Tongue (tissue), 3 donors: ENCODE measurements at places on chromosomes 3 and 15. TPM values are rescaled to one million over a fixed set of nuclear protein-coding genes. Genes with fewer than 3 reads are reported as not detected.

DNA sequence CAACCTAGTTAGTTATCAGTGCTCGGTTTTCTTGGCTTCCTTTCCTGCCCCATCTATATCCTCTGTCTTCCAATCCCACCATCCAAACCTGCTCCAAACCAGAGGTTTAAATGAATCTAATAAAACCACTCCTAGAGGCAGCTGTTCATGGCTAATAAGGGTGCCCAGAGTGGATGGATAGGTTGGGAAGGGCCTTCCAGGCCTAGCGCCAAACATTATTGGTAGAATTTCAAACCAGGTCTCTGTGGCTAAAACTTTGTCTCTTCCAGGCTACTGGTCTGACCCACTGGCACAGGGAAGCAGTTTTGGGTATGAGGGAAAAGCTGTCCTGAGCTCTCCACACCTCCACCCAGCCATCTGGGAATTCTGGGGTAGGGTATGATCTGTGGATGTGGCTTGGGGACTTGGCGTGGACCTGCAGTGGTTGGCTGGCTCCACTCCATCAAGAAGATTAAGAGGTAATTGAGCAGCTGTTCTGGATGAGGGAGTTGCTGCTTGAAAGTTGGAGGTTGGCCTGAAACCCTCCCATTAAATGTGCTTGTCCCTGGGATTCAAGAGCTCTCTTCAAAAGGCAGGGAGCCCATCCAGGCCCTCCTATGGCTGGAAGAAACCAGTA is 29.3 kb upstream of the INSYN1 start:
- DNase-seq: peak; percentile 94

GRCh38 chr15:101070502-101071273 is 151.5 kb downstream of the LRRK1 start:
- no peak for DNase-seq

- no peak for DNase-seq
These were observed 185.2 kb upstream of the TSC22D2 start for GRCh38 chr3:150222691-150223489.

- DNase-seq: peak; percentile 28
These were observed 50.8 kb upstream of the PRR23E start for GRCh38 chr3:127141921-127142730.

GRCh38 chr3:183844606-183845005 is 19.2 kb upstream of the MAP6D1 start:
- DNase-seq: no peak

DNA sequence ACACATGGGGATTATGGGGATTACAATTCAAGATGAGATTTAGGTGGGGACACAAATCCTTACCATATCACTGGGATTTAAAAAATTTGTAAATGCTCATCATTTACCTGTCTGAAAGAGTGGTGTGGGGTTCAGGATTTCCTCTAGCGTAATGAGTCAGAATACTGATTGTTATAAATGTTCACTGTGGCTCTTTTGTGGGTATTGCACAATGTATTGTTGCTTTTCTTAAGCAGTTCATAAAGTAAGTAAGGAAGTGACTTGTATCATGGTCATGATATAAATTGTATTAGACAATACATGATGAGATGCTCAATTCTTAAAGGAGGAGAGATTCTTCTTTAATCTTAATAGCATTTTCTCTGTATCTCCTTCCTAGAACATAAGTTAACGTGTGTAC is 262.1 kb downstream of the CNTN4 start:
- DNase-seq: no peak

- no peak for DNase-seq
These were observed 607.5 kb upstream of the BCHE start for GRCh38 chr3:166444756-166445155.

DNA sequence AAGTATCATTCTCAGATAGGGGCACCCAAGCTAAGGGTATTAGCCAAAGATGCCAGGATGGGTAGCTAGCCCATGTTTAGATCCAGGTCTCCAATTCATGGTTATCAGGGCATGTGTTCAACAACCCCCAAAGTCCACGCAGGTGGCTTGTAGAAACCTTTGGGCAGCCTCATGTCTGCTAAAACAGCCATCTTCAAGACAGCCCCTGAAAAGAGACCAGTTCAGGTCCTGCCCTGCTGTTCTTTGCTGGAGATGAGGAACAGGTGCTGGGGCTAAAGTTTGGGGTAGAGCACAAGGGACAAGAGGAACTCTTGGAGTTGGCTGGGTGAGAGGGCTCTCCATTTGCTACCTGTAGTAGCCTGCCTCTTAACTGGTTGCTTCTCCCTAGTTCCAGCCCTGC is 4.6 kb downstream of the PPM1M start:
- no peak for DNase-seq

DNA sequence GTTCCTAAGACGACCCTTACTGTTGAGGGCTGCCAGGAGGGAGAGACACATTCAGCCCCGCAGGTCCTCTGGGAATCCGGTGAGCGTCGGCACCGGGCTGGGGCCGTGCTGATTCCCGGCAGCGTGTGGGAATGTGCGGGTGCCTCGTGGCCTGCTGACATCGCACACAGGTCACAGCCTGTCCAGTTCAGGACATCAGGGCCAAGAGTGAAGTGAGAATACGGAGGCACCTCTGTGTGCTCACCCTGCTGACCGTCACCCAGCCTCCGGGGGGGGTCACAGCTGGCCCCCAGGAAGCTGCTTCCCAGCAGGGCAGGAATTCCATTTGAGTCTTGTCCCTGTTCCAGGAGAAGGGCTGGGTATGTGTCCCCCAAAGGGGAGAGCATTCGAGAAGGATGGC is 53.6 kb downstream of the PGPEP1L start:
- DNase-seq: no peak

DNA sequence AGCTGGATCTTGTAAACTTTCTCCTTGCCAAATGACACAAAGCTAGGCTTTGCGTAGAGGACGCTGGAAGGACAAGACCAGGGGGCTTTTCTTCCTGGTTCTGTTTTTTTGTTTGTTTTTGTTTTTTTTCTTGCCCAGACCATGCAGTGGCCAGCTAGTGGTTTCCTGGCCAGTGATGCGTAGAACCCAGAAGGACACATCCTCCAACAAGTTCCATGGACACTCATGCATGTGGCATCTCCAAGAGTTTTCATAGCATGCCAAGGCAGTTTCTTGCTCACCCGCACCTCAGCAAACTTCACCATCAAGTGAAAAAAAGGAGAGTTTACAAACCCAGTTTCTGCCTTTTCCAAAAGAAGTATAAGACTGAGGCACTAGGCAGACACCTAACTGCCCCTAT is 46.1 kb upstream of the TMCO5A start:
- no peak for DNase-seq

DNA sequence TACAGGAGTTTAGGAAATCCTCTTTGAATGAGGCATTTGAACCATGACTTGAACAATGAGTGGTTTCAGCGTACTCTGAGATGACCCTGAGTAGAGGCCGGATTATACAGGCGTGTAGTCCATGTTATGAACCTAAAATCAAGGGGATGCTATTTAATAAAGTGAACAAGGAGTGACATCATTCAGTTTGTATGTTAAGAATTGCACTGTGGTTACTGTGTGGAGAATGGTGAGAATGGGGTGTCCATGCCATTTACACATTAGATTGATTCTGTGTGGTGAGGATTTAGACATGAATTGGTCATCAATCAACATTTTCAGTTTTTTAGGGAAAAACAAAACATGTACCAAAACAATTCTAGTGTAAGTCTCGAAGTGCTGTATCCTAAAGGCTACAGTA is 65.8 kb downstream of the TPRG1 start:
- DNase-seq: no peak

DNA sequence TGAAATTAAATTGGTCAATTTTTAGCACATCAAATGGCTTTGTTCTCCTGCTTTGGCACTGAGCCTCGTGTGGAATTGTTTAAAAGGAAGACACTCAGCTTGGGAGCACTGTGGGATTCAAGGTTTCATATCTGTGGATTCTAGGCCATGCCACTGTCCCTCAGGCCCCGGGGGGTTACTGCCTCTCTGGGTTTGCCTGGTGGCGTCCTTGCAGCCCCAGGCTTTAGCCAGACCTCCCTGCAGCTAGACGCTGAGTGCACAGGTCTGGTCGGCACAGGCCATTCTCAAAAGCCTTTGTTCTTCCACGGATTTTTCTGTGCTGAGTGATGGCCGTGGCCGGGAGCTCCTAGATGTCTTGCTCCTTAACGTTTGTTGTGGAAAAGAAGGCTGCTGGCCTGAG is 76.2 kb downstream of the CACNA2D3 start:
- no peak for DNase-seq

- no peak for DNase-seq
These were observed 8.5 kb upstream of the ERC2 start for GRCh38 chr3:56476771-56477170.

GRCh38 chr3:16807391-16807790 is 77.4 kb upstream of the PLCL2 start:
- no peak for DNase-seq

DNA sequence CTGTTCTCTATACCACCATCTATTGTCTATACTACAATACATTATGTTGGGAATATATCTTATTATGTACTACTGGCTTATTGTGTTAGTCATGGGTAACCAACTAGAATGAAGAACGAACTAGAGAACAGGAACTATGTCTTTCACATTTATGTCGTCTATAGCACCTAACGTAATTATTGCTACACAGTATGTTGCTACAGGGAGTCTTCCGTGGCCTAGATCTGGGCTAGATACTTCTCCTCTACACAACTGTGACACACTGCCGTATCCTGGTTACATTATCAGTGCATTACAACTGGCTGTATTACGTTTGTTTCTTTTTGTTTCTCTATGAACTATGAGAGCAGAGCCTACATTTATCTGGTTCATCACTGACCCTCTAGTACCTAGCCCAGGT is 34.0 kb downstream of the SCG5 start:
- no peak for DNase-seq

DNA sequence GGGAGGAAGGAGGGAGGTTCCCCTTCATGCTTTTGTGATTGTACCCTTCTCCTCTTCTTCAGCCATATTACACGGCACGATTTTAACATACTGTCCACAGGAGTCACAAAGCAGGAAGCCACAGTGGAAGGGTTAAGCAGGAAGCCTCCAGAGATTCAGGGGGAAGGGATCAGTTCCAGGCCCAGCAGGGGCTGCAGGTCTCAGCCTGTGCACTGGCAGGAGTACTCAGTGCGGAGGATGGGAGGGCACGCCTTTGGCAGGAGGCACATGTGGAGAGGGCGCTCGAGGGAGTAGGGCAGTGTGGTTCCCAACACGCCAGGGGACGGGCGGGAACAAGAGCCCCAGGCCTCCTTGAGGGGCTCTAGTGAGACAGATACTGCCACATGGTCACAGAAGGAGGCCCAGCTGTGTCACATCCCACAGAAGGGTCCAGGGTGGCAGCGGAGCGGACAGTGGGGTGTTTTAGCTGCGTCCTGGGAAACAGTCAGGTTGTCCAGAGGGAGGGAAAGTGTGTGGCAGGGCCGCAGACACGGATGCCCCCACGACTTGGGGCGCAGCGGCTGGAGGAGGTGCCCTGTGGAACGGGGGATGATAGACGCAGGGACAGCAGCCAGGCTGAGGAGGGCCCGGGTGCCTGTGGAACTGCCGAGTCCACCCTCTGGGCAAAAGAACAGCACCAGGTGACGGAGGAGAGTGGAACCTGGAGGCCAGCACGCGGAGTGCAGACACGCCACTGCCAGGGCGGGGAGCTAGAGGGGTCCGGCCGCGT is 77.5 kb downstream of the CHSY1 start:
- peak; percentile 38 for DNase-seq

DNA sequence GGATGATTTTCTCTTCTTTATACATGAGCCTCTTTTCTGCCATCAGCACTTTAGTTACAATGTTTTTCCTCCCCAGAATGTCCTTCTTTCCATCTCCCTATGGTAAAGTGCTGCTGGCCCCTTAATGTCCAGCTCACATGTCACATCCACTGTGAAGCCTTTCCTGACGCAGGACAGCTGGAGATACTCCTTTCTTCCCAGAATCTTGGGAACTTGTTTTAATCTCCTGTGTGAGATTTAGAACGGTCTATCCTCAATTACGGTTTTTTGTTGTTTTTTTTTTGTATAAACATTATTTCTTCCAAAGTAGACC is 147.7 kb upstream of the TSC22D2 start:
- no peak for DNase-seq

Gene CCR3
- 0.51 TPM for total RNA-seq

Gene FBLN2
- 84.3 TPM for total RNA-seq

Gene GOLGA8R
- total RNA-seq: 8.5 TPM

Gene ERICH6
- total RNA-seq: not detected

Gene GOLGA8S
- 0.21 TPM for total RNA-seq

Gene SPTBN5
- 2.2 TPM for total RNA-seq

Gene RPL22L1
- total RNA-seq: 32.0 TPM

Gene SAMD7
- total RNA-seq: not detected

Gene KBTBD13
- total RNA-seq: 2.6 TPM

Gene PIERCE2
- not detected for total RNA-seq

Gene MKRN2
- total RNA-seq: 33.3 TPM
